ENCODE measurements at places on chromosomes 7 and 10. TPM values are rescaled to one million over a fixed set of nuclear protein-coding genes. Genes with fewer than 3 reads are reported as not detected.

MYPN gene
- total RNA-seq, result 0.87 TPM

BTBD16 gene
- total RNA-seq, result not detected

TMEM229A gene
- 22.2 TPM for total RNA-seq

SHH gene
- total RNA-seq, result not detected

TRDMT1 gene
- total RNA-seq, result 14.1 TPM

FEZF1 gene
- total RNA-seq, result 114 TPM

PI4K2A gene
- 21.3 TPM for total RNA-seq

TET1 gene
- 17.4 TPM for total RNA-seq

NUTM2B gene
- total RNA-seq, result 1.0 TPM

GPC2 gene
- 23.3 TPM for total RNA-seq

DNA sequence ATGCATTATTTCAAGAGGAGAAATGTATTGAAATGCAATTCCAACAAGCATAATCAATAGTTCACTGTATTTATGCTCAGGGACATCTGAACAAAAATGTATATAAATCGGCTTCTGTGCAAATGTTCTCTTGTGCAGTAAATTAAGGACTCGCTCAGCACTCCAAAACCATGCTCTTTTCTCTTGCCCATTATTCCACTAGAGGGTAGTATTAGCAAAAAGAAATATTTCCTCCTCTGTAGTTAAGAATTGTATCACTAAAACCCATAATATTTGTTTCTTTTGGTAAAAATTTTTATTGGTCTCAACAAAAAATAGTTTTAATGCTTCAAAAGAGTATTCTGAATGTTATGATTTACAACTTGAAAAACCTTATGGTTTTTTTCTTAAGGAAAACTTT lies 803.1 kb downstream of the PCDH15 start:
- DNase-seq, result no peak
- H3K27me3 ChIP-seq, result no peaks in the 10 kb centered on the region
- no peak overlapping the region for H3K27ac ChIP-seq

- no peaks in the 10 kb centered on the region for H3K36me3 ChIP-seq
- H3K4me3 ChIP-seq, result no peak overlapping the region
- H3K4me1 ChIP-seq, result no peaks in the 10 kb centered on the region
- H3K27ac ChIP-seq, result no peak overlapping the region
- DNase-seq, result no peak
Observed at GRCh38 chr7:75033826-75034225, 39.8 kb downstream of the RCC1L start.

DNA sequence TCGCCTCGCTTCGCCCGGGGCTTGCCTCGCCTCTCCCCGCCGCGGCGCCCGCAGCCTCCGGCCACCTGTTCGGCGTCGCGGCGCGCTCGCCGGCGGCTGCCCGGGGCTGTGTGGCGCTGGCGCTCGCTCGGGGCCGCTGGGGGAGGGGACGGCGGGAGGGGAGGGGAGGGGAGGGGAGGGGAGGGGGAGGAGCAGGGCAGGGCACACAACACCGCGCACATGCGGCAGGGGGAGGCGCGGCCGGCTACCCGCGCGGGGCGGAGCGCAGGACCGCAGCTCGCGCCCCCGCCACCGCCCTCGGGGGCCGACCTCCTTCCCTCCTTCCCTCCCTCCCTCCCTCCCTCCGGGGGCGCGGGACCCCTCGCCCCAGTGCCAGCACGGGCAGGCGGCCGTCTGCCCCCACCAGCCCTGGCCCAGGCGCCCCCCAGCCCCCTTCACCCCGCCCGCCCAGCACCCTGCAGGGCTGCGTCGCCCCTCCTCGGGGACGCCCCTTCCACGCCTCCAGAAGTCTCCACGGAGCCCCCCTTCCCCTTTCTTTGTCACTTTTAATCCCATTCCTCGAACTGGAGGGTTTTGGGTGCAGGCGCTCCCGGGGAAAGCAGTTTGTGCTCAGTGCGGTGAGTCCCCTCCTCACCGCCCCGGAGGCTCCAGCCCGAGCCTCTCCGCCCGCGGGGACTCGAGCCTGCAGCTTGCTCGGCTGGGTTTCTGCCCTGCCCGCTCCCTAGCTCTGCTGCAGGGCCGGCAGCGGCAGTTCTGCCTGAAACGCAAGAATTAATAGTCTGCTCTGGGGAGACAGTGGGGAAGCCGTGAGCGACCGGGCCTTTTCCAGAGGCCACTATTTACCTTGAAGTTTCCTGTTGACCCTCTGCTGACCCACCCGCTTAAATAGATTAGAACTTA lies at the start of gene PARD3:
TSS of gene PARD3 (minus strand) at position 112 of the 900 bp plus-strand sequence. CDS start 301 bp downstream, outside the sequence.
- H3K4me1 ChIP-seq, result peaks cover 14% of the 10 kb centered on the region
- peak within 1 kb of the TSS; percentile 78 for H3K4me3 ChIP-seq
- H3K27me3 ChIP-seq, result no peaks in the 10 kb centered on the region
- peak within 1 kb of the TSS; percentile 56 for H3K27ac ChIP-seq
- DNase-seq, result peak; percentile 79
- no peaks in the 10 kb centered on the region for H3K36me3 ChIP-seq

GRCh38 chr10:98047009-98047741 lies 16.8 kb upstream of the CRTAC1 start:
- no peak for DNase-seq
- H3K27ac ChIP-seq, result no peak overlapping the region
- H3K27me3 ChIP-seq, result peaks cover 63% of the 10 kb centered on the region
- H3K4me3 ChIP-seq, result no peak overlapping the region
- H3K4me1 ChIP-seq, result no peaks in the 10 kb centered on the region

DNA sequence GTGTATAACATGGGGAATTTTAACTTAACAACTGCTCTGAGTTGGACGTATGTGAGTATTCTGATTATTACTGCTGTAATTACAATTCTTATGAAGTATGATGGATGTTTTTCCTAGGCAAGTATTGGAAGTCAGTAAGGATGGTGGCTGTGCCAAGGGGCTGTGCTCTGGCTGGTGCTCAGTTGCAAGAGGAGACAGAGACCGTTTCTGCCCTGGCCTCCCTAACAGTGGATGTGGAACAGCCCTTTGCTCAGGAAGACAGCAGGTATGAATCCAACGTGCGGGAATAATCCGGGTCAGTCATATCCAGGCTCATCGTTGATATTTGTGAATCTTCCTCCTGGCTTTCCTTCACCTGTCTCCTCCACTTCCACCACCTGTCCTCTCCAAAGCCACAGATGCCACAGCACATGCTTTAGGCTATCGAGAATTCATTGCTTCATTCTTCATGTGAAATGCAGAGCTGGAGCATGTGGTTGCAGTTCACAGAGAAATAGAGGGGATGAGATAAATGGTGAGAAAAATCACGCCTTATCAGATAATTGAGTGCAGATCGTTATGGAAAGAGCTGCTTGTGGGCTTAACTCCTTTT lies 141.7 kb downstream of the TWIST1 start:
- no peaks in the 10 kb centered on the region for H3K27me3 ChIP-seq
- no peaks in the 10 kb centered on the region for H3K36me3 ChIP-seq
- no peak overlapping the region for H3K4me3 ChIP-seq
- no peak for DNase-seq
- peaks cover 39% of the 10 kb centered on the region for H3K4me1 ChIP-seq

GRCh38 chr7:30445770-30446169 lies 32.8 kb downstream of the NOD1 start:
- no peaks in the 10 kb centered on the region for H3K36me3 ChIP-seq
- no peak overlapping the region for H3K27ac ChIP-seq
- H3K4me1 ChIP-seq, result peaks cover 3% of the 10 kb centered on the region

DNA sequence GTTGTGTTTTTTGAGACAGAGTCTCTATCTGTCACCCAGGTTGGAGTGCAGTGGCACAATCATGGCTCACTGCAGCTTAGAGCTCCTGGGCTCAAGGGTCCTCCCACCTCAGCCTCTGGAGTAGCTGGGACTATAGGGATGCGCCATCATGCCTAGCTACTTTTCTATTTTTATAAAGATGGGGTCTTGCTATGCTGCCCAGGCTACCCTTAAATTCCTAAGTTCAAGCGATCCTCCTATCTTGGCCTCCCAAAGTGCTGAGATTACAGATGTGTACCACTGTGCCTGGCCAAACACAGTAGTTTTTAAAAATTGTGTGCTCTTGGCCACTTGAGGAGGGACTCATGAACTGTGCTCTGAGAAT lies 10.6 kb upstream of the TLX1 start:
- no peak for DNase-seq
- H3K4me1 ChIP-seq, result no peaks in the 10 kb centered on the region
- H3K27me3 ChIP-seq, result peaks cover 55% of the 10 kb centered on the region
- no peak overlapping the region for H3K27ac ChIP-seq
- peak overlapping the region; percentile 27 for H3K4me3 ChIP-seq
- H3K36me3 ChIP-seq, result no peaks in the 10 kb centered on the region

GRCh38 chr10:105714728-105715127 lies 1073.6 kb downstream of the SORCS3 start:
- no peak overlapping the region for H3K4me3 ChIP-seq
- no peaks in the 10 kb centered on the region for H3K36me3 ChIP-seq
- no peak overlapping the region for H3K27ac ChIP-seq
- no peak for DNase-seq
- no peaks in the 10 kb centered on the region for H3K4me1 ChIP-seq
- H3K27me3 ChIP-seq, result no peaks in the 10 kb centered on the region

GRCh38 chr7:25913598-25914224 lies 238.3 kb upstream of the NFE2L3 start:
- no peaks in the 10 kb centered on the region for H3K27me3 ChIP-seq
- no peaks in the 10 kb centered on the region for H3K36me3 ChIP-seq
- peak; percentile 44 for DNase-seq
- no peak overlapping the region for H3K27ac ChIP-seq

GRCh38 chr10:60314069-60314940 lies 75.4 kb downstream of the ANK3 start:
- no peaks in the 10 kb centered on the region for H3K27me3 ChIP-seq
- no peaks in the 10 kb centered on the region for H3K36me3 ChIP-seq
- peak; percentile 97 for DNase-seq
- H3K27ac ChIP-seq, result no peak overlapping the region
- H3K4me3 ChIP-seq, result no peak overlapping the region
- peaks cover 33% of the 10 kb centered on the region for H3K4me1 ChIP-seq

DNA sequence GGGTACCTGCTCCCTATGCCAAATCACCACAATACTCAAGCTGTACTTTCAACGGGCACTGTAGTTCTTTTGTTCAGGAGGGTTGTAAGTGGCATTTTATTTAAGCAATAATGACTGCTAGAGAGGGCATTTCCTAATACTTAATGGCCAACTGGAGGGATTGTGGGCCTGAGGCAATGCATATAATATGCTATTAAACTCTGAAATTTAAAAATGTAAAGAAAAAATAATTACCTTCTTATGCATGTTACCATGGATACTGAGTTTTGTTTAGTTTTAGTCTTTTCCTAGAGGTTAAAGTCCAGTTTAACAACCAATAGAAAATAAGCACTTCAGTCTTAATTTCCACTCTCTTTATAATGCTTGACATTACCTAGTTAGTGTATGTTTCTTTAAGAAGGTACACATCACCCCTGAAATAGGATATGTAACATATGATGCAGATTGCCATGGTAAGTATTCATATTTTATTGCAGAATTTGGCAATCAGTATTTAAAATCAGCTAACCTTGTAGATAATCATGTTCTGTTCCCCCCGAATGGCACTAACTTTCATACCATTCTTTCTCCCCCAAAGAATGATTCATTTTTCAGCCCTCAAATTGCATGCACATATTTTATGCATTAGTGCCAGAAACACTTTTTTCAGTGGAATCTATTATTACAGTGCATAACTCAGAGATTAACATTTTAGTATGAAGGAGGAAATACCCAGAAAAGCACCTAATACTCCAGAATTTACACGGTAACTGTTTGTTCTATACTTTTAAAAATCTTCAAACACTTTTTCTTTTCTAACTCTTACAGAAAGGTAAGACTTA lies 90.3 kb upstream of the ZNF438 start:
- H3K27ac ChIP-seq, result no peak overlapping the region
- no peak for DNase-seq
- no peaks in the 10 kb centered on the region for H3K27me3 ChIP-seq
- no peaks in the 10 kb centered on the region for H3K36me3 ChIP-seq
- no peak overlapping the region for H3K4me3 ChIP-seq
- H3K4me1 ChIP-seq, result peaks cover 18% of the 10 kb centered on the region

GRCh38 chr10:66837990-66838389 lies 87.8 kb upstream of the LRRTM3 start:
- H3K4me1 ChIP-seq, result peaks cover 11% of the 10 kb centered on the region
- no peak overlapping the region for H3K4me3 ChIP-seq
- no peak overlapping the region for H3K27ac ChIP-seq
- no peaks in the 10 kb centered on the region for H3K36me3 ChIP-seq
- peak; percentile 26 for DNase-seq

GRCh38 chr7:26329520-26330255 lies 38.0 kb downstream of the SNX10 start:
- no peak for DNase-seq
- H3K36me3 ChIP-seq, result no peaks in the 10 kb centered on the region
- H3K4me1 ChIP-seq, result no peaks in the 10 kb centered on the region
- H3K4me3 ChIP-seq, result no peak overlapping the region
- H3K27me3 ChIP-seq, result no peaks in the 10 kb centered on the region

GRCh38 chr10:132066186-132066585 lies 440 bp downstream of the JAKMIP3 start:
- peaks cover 9% of the 10 kb centered on the region for H3K4me1 ChIP-seq
- peak overlapping the region; percentile 53 for H3K27ac ChIP-seq
- no peaks in the 10 kb centered on the region for H3K27me3 ChIP-seq
- peak; percentile 21 for DNase-seq
- peak overlapping the region; percentile 42 for H3K4me3 ChIP-seq

DNA sequence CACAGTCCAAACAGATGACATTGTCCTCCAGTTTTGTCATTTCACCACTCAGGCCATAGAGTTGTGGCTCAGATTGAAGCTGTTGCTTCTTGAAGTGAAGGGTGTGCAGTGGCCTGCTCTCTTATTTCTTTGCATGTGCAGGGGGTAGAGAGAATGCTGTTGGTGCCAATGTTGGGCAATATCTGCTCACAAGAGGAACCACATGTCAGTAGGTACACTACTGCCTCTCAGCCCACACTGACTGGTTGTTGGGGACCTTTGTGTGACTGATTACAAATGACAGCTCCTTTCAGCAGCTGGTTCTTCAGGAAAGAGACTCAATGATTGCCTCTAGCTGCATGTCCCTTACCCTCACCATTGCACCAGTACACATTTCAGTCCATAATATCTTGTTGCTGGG lies 21.9 kb upstream of the SFTPA1 start:
- DNase-seq, result no peak
- H3K4me3 ChIP-seq, result no peak overlapping the region
- H3K4me1 ChIP-seq, result no peaks in the 10 kb centered on the region
- H3K36me3 ChIP-seq, result no peaks in the 10 kb centered on the region
- H3K27ac ChIP-seq, result no peak overlapping the region

GRCh38 chr10:21534604-21535493 lies 817 bp downstream of the MLLT10 start:
- H3K27ac ChIP-seq, result peak overlapping the region; percentile 96
- no peaks in the 10 kb centered on the region for H3K27me3 ChIP-seq
- H3K4me1 ChIP-seq, result peaks cover 35% of the 10 kb centered on the region
- DNase-seq, result peak; percentile 75
- peak overlapping the region; percentile 65 for H3K4me3 ChIP-seq

All from A673 (cell line).